ENCODE measurements at places on chromosomes 12 and 14.

DNA sequence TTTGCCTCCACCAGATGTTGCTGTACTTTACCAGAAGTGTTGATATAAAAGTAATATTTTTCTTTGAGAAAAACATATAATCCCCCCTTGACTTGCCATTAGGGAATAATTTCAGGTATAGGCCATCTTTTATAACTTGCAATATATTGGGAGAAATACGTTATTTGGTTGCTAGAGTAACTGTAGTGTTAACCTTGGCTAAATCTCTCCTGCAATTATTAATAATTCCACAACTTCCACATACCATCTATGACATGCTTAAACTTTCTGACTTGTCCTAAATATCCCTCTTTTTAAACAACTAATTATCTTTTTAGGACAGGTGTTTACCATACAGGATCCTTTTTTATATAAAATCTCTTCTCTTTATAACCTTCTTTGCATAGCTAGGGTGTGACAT, 1048.2 kb downstream of the SLC16A7 start:
- no peak for DNase-seq
- H3K4me3 ChIP-seq: no peak overlapping the region
- no peak overlapping the region for H3K27ac ChIP-seq
- H3K36me3 ChIP-seq: no peaks in the 10 kb centered on the region

- H3K4me3 ChIP-seq: no peak overlapping the region
- DNase-seq: no peak
- H3K4me1 ChIP-seq: no peaks in the 10 kb centered on the region
These were observed 111.5 kb upstream of the WSCD2 start for GRCh38 chr12:108017472-108018057.

DNA sequence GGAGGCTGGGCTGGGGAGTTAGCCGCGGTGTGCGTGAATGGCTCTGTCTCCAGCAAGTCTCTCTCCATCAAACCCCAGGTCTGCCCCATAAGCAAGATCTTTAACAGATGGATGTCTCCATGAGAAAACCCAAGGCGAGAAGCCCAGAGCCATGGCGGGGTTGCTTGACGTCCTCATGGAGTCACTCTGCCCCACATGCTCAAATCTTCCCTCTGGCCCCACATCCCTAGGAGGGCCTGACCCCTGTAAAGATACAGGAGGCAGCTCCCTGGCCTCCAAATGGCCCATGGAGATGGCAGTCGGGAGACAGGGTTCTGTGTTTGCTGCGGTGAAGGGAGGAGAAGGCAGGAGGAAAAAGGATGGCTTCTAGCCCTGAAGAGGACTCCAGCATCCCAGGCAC, 49.3 kb downstream of the C14orf132 start:
- H3K36me3 ChIP-seq: no peaks in the 10 kb centered on the region
- H3K27me3 ChIP-seq: no peaks in the 10 kb centered on the region
- H3K4me3 ChIP-seq: no peak overlapping the region
- no peaks in the 10 kb centered on the region for H3K4me1 ChIP-seq

- H3K27me3 ChIP-seq: no peaks in the 10 kb centered on the region
- H3K4me1 ChIP-seq: peaks cover 4% of the 10 kb centered on the region
- no peak overlapping the region for H3K27ac ChIP-seq
- no peak for DNase-seq
- H3K36me3 ChIP-seq: no peaks in the 10 kb centered on the region
These were observed 50.1 kb upstream of the BCL11B start for GRCh38 chr14:99321955-99322730.

DNA sequence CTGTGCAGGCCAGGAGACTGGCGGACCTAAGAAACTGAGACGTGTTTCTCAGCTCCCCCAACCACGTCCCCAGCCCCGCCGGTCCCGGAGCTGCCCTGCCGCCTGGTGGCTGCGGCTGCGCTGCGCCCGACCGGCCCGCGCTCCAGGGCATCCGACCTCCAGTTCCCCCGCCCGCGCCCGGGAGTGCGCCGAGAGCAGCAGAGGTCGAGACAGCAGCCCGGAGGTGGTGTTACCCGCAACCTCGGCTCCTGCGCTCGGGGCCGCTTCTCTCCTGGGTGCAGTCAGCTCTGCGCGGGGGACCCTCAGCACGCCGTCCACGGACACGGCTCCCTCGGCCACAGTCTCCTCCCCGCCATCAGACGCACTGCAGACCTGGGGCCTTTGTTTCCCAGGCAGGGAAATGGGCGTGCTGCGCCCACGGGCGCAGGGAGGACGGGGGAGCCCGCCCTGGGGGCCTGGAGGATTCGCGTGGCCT, 21.6 kb upstream of the GPR132 start:
- H3K36me3 ChIP-seq: no peaks in the 10 kb centered on the region
- H3K27ac ChIP-seq: peak overlapping the region; percentile 63
- H3K4me1 ChIP-seq: peaks cover 16% of the 10 kb centered on the region
- DNase-seq: peak; percentile 94
- H3K27me3 ChIP-seq: peaks cover 12% of the 10 kb centered on the region

DNA sequence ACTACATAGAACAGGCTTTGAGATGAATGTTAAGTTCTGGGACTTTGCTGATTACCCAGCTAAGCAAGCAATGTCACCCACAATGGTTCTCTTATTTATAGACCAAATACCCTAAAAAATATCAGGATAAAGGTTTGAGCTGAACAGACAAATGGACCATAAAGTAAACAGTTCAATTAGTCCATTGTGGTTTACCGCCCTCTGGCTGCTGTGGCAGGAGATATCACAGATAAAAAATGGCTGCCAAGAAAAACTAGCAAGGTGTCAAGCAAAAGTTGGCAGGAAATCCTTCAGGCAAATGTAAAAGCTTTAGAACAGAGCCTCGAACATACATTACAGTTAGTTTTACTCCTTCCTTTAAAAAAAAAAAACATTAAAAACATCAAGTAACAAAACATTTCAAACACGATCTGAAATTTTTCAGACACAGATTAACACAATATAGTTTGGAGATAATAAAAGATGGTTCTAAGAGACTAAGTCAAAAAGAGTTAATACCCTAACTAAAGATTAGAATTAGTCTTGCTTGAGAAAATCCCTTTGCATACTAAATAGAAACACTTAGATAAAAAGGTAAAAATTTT, 41.3 kb downstream of the MED13L start:
- no peaks in the 10 kb centered on the region for H3K27me3 ChIP-seq
- peaks cover 8% of the 10 kb centered on the region for H3K36me3 ChIP-seq
- peaks cover 18% of the 10 kb centered on the region for H3K4me1 ChIP-seq
- no peak for DNase-seq

- peak overlapping the region; percentile 64 for H3K4me3 ChIP-seq
- peaks cover 34% of the 10 kb centered on the region for H3K4me1 ChIP-seq
- H3K36me3 ChIP-seq: peaks cover 5% of the 10 kb centered on the region
- peak overlapping the region; percentile 90 for H3K27ac ChIP-seq
- no peak for DNase-seq
These were observed 13.0 kb upstream of the NUP107 start for GRCh38 chr12:68673788-68674187.

GRCh38 chr14:50524060-50524459, 8.3 kb downstream of the MAP4K5 start:
- peak overlapping the region; percentile 64 for H3K27ac ChIP-seq
- H3K4me3 ChIP-seq: peak overlapping the region; percentile 8
- peaks cover 15% of the 10 kb centered on the region for H3K36me3 ChIP-seq
- no peaks in the 10 kb centered on the region for H3K27me3 ChIP-seq

DNA sequence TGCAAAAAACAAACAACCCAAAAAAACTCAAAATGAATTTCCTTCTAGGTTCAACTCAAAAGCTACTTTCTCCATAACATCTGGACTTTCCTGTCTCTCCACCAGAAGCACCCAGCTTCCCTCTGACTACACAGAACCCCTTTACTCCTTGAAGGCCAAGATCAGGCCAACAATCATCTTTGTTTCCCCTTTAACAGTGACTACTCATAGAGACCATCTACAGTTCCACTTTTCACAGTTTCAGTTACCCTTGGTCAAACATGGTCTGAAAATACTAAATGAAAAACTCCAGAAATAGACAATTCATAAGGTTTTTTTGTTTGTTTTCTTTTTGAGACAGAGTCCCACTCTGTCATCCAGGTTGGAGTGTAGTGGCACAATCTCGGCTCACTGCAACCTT, 11.8 kb downstream of the GCH1 start:
- DNase-seq: no peak
- H3K36me3 ChIP-seq: peaks cover 9% of the 10 kb centered on the region
- H3K4me1 ChIP-seq: peaks cover 40% of the 10 kb centered on the region
- H3K4me3 ChIP-seq: no peak overlapping the region
- no peaks in the 10 kb centered on the region for H3K27me3 ChIP-seq

DNA sequence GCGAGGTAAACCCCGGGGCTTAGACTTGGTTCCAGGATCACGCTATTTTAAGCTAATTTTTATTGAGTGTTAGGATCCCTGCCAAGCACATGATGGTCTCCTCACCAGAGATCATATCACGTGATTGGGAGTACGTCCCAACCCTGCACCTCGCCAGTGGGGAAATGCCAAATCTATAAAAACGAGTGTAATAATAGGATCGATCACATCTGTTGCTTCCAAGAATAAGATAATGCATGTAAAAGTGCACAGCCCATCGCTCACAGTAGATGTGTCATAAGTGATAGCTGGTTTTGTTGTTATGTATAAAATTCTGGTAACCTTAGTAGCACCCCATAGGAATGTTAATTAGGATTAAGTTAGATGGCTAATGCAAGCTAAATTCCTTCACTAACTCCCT, 581.0 kb upstream of the TMEM132C start:
- no peak overlapping the region for H3K4me3 ChIP-seq
- H3K27ac ChIP-seq: no peak overlapping the region
- no peak for DNase-seq

DNA sequence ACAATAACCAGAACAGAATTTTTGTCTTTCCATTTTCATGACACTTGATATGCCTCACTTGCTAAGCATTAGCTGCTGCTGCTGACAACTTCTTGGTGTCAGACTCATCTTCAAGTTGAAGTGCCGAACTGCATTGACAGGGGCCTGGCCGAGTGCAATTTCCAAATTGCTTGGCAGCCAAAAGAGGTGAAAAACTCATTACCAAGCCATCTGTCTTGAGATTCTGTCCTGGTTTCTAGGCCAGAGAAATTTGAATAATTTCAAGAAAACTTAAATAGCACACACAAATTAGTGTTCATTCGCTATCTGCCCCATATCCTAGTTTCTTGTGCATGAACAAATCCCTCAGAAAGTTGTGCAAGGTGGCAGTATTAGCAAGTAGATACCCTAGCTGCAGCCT, 165.3 kb upstream of the RASSF8 start:
- no peaks in the 10 kb centered on the region for H3K36me3 ChIP-seq
- H3K27ac ChIP-seq: no peak overlapping the region
- no peak overlapping the region for H3K4me3 ChIP-seq
- no peak for DNase-seq
- H3K4me1 ChIP-seq: no peaks in the 10 kb centered on the region

DNA sequence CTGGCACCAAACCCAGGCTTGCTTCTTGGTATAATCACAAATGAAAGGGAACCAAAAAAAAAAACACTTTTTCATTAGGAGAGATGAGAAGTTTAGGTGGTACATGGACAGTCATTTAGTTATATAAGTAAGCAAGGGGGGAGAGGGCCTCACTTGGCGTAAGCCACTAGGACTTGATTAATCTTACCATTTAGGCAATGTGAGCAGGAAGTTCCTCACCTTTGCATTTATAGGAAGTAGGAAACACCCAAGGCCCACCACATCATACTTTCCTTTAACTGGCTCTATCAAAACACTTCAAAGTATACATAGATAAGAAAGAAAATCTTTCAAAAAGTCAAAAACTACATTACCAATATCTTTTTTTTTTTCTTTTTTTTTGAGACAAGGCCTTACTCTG, 6.7 kb upstream of the RPS6KA5 start:
- DNase-seq: no peak
- H3K4me3 ChIP-seq: peak overlapping the region; percentile 60
- H3K27ac ChIP-seq: peak overlapping the region; percentile 92
- no peaks in the 10 kb centered on the region for H3K27me3 ChIP-seq

- no peaks in the 10 kb centered on the region for H3K4me1 ChIP-seq
- DNase-seq: no peak
- peaks cover 28% of the 10 kb centered on the region for H3K27me3 ChIP-seq
- no peak overlapping the region for H3K4me3 ChIP-seq
These were observed 2.8 kb downstream of the SLC5A8 start for GRCh38 chr12:101207086-101207780.

DNA sequence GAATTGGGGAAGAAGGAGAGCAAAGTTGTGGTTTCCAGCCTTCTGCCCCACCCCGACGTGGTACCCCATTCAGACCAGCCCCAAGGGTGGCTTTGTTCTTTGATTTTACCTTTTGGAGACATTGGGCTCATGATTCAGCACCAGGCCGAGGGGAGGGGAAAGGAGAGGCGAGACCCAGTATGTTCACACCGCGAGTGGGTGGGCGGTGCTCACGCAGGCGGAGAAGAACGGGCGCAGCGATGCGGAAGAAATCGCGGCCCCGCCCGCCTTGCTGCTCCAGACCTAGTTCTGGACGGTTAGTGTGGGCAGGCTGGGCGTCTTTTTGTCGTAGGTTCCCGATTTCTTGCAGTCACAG, 963 bp downstream of the ATL1 start:
- peaks cover 63% of the 10 kb centered on the region for H3K27me3 ChIP-seq
- no peak overlapping the region for H3K27ac ChIP-seq
- peaks cover 14% of the 10 kb centered on the region for H3K4me1 ChIP-seq
- DNase-seq: peak; percentile 57
- no peaks in the 10 kb centered on the region for H3K36me3 ChIP-seq

- no peaks in the 10 kb centered on the region for H3K4me1 ChIP-seq
- no peaks in the 10 kb centered on the region for H3K27me3 ChIP-seq
- H3K27ac ChIP-seq: no peak overlapping the region
- H3K4me3 ChIP-seq: no peak overlapping the region
- H3K36me3 ChIP-seq: no peaks in the 10 kb centered on the region
These were observed 319.2 kb upstream of the DDHD1 start for GRCh38 chr14:53472306-53472705.

DNA sequence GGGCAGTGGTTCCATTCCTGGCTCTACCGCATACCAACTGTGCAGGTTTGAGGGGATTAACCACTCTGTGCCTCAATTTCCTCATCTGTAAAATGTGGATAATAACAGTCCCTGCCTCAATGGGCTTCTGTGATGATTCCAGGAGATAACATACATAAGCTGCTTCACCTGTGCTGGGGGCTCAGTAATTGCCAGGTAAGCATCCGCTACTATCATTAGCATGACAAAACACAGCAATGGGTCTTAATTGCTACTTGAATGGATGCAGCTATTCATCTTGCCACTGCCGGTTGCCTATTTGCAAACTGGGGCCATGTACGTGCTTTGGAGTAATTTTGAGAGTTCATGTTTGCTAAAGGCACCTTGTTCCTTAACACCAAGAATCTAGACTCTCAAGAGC, 132.6 kb downstream of the TMEM132D start:
- no peaks in the 10 kb centered on the region for H3K4me1 ChIP-seq
- no peak overlapping the region for H3K27ac ChIP-seq
- H3K36me3 ChIP-seq: no peaks in the 10 kb centered on the region
- DNase-seq: no peak
- no peaks in the 10 kb centered on the region for H3K27me3 ChIP-seq

GRCh38 chr14:70972107-70972976, 65.1 kb downstream of the PCNX1 start:
- DNase-seq: peak; percentile 69
- H3K36me3 ChIP-seq: peaks cover 15% of the 10 kb centered on the region
- H3K4me3 ChIP-seq: no peak overlapping the region
- no peak overlapping the region for H3K27ac ChIP-seq

DNA sequence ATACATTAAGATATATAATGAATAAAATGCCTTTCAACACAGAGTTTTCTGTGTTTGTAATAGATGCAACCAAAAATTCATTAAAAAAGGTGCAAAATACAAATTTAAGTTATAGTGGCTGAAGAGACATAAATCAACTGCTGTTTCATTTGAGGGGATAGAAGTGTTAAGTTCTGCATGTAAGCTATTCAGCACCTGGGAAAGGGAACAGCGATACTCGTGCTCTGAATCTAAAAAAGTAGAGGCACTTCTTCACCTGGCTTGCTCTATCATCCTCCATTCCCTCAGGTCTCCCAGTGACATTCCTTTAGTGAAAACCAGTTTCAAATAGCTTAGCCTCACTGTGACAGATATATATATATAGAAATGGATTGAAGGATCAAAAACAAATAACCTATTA, 222.6 kb downstream of the ACSS3 start:
- H3K27ac ChIP-seq: no peak overlapping the region
- DNase-seq: no peak
- no peak overlapping the region for H3K4me3 ChIP-seq

Measured in activated naive CD8-positive, alpha-beta T cell treated with anti-CD3 and anti-CD28 coated beads, Interleukin-2, amount 10 ng/mL, durations not matched to agents 7 days and 5 days (primary cell).